ENCODE measurements at places on chromosomes 4 and X. TPM values are rescaled to one million over a fixed set of nuclear protein-coding genes. Genes with fewer than 3 reads are reported as not detected.

Gene USP26
- total RNA-seq, result not detected

DNA sequence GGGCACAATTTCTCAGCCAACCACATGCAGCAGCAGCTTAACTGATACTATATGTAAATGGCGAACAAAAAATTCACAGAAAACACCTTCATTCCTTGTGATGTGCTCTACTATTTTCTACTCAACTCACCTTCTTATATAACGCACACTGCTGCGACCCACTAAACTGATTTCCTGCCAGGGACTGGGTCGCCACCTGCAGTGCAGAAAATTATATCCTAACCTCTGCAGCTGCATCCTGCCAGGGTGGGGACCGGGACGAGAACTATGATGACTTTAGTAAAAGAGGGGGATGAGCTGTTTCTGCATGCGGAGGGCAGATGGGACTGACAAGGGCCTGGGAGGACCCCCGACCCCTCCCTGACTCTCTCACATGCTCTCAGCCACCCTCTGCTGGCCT, 27.4 kb downstream of the ABLIM2 start:
- no peaks in the 10 kb centered on the region for H3K36me3 ChIP-seq
- no peak for DNase-seq
- H3K4me1 ChIP-seq, result no peaks in the 10 kb centered on the region
- H3K27me3 ChIP-seq, result no peaks in the 10 kb centered on the region

Gene FBXL5
- total RNA-seq, result 42.4 TPM

- H3K36me3 ChIP-seq, result no peaks in the 10 kb centered on the region
- peaks cover 17% of the 10 kb centered on the region for H3K4me1 ChIP-seq
- no peak overlapping the region for H3K4me3 ChIP-seq
- no peak overlapping the region for H3K27ac ChIP-seq
These were observed 391.2 kb downstream of the ANKRD50 start for GRCh38 chr4:124321364-124321763.

Gene MAGEA1
- total RNA-seq, result 0.07 TPM

DNA sequence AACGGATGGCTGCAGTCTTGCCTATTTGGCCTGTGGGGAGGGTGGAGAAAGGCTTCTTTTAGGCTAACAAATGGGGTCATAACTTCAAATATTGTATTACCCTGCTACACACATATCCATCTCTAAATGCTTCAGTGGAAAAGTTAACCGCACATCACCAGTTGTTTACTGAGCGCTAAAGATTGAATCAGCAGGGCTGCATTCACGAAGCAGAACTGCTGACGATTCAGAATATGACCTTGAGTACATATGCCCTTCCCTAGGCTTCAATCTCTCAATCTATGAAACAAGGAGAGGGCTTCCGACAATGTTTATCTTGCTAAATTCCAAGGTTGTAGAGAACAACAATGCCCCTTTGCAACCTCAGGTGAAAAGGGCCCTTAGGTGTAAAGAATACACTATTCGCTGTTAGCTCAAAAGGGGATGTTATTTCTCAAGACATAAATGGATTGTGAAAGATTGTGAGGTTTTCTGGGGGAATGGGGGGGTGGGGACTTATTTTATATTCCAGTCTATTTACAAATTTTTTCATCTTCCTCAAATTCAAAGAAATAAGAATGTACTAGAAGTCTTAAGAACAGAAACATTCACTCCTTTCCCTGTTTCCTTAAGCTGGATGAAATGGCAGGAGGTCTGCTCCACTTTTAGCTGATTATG, 2.6 kb upstream of the ATP6AP2 start:
- H3K27ac ChIP-seq, result no peak overlapping the region
- no peaks in the 10 kb centered on the region for H3K27me3 ChIP-seq
- no peak for DNase-seq

DNA sequence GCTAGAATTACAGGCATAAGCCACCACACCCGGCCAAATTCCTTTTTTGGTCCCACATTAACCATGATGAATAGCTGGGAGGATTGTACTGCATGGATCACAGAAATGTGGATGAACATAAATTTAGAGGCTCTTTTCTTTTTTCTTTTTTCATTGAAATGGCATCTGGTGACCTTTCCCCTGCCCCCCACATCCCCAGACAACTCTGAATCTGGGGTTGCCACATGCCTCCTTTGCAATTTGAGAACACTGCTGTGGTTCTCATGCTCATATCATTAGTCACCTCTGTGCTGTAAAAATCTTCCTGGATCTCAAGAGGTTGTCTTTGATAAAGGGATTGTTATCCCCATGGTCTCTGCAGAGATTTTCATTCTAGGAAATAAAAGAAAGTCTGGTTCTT, 22.8 kb upstream of the FMR1NB start:
- peak; percentile 10 for DNase-seq
- H3K36me3 ChIP-seq, result no peaks in the 10 kb centered on the region
- H3K4me1 ChIP-seq, result no peaks in the 10 kb centered on the region
- H3K27ac ChIP-seq, result no peak overlapping the region
- no peaks in the 10 kb centered on the region for H3K27me3 ChIP-seq

Gene TMEM192
- 6.8 TPM for total RNA-seq

GRCh38 chr4:82430964-82431745, 765 bp downstream of the ENOPH1 start:
- H3K4me1 ChIP-seq, result peaks cover 25% of the 10 kb centered on the region
- no peaks in the 10 kb centered on the region for H3K27me3 ChIP-seq
- peak overlapping the region; percentile 97 for H3K4me3 ChIP-seq

- no peak overlapping the region for H3K4me3 ChIP-seq
- H3K27ac ChIP-seq, result no peak overlapping the region
- no peak for DNase-seq
- H3K4me1 ChIP-seq, result no peaks in the 10 kb centered on the region
- H3K36me3 ChIP-seq, result no peaks in the 10 kb centered on the region
These were observed 30.8 kb downstream of the RTL5 start for GRCh38 chrX:72100824-72101351.

DNA sequence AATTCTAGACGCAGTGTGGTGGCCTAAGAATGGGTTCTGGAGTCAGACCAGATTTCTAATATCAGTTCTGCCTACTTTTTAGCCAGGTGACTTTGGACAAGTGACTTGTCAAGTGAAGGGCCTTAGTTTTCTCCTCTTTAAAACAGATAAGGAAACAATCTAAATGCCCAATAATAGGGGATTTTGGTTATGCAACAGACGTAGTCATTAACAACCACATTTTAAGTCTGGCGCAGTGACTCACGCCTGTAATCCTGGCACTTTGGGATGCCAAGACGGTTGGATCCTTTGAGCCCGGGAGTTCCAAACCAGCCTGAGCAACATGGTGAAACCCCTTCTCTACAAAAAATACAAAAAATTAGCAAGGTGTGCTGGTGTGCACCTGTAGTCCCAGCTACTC, 2.1 kb upstream of the ZMYM3 start:
- H3K4me3 ChIP-seq, result no peak overlapping the region
- no peak overlapping the region for H3K27ac ChIP-seq
- H3K4me1 ChIP-seq, result peaks cover 17% of the 10 kb centered on the region
- no peaks in the 10 kb centered on the region for H3K27me3 ChIP-seq

DNA sequence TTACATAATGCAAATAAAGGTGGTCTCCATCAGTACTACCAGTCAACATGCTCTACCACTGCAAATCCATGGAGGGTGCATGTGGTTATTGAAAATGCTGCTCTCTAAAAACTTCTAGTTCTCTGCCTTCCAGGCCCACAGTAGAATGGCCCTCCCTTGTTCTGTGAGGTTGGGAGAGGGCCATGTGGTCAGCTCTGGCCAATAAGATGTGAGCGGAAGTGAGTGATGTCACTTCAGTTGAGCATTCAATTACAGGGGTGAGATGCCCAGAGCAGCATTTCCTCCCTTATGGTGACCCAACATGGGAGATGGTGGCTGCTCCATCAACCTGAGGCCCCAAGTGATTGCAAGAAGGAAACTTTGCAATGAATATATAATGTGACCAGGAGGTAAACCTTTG, 148.8 kb downstream of the CPEB2 start:
- no peak for DNase-seq
- H3K27me3 ChIP-seq, result no peaks in the 10 kb centered on the region
- H3K36me3 ChIP-seq, result no peaks in the 10 kb centered on the region
- no peak overlapping the region for H3K4me3 ChIP-seq
- no peak overlapping the region for H3K27ac ChIP-seq

Gene CT83
- total RNA-seq, result not detected

GRCh38 chr4:16663732-16664131, 234.7 kb downstream of the LDB2 start:
- DNase-seq, result no peak
- H3K27me3 ChIP-seq, result peaks cover 16% of the 10 kb centered on the region
- no peak overlapping the region for H3K27ac ChIP-seq
- 0 out of 2 replicates have a peak, but pooled peaks cover 7% of the 10 kb centered on the region for H3K4me1 ChIP-seq

Gene TGIF2LX
- total RNA-seq, result not detected

Gene TCEAL2
- total RNA-seq, result not detected

Gene CLDN22
- total RNA-seq, result not detected

GRCh38 chrX:56943264-56943663, 52.1 kb downstream of the SPIN3 start:
- H3K36me3 ChIP-seq, result no peaks in the 10 kb centered on the region
- no peak overlapping the region for H3K4me3 ChIP-seq
- no peak overlapping the region for H3K27ac ChIP-seq

DNA sequence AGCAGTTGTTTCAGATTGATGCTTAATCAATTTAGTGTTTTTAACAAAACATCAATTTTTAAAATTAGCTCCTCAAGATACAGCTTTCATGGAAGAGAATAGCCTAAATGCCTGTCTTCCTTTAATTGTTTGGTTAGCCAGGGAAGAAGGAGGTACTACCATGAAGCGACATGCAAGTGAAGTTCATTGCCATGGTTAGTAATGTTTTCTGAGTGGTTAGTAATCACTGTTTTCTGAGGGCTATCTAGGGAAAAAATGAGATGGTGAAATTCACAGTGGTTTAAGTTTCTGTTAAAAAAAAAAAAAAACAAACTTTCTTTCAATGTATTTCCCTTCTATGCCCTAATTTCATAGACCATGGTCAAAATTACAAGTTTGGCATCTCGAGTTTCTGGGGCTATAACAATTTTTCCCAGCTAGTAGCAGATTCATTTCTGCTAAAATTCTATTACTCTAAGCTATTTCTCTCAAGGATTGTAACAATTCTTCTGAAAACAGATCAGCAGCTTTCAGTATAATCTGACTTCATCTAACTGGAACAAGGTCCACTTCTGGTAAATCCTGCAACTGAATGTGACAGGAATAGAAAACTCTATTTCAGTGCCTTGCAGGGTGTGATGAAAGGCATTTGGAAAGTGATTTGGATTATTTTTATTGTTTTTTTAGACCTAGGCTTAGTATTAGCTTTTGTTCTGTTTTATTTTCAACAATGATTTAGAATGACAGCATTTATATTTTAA, 157.0 kb downstream of the PCDH18 start:
- H3K4me3 ChIP-seq, result no peak overlapping the region
- H3K36me3 ChIP-seq, result no peaks in the 10 kb centered on the region
- DNase-seq, result no peak
- H3K4me1 ChIP-seq, result no peaks in the 10 kb centered on the region
- no peak overlapping the region for H3K27ac ChIP-seq

Gene GPR50
- not detected for total RNA-seq

- no peak for DNase-seq
- H3K36me3 ChIP-seq, result no peaks in the 10 kb centered on the region
- H3K27me3 ChIP-seq, result no peaks in the 10 kb centered on the region
- H3K27ac ChIP-seq, result no peak overlapping the region
These were observed 29.6 kb upstream of the SPON2 start for GRCh38 chr4:1201851-1202525.

Gene GPR82
- not detected for total RNA-seq

DNA sequence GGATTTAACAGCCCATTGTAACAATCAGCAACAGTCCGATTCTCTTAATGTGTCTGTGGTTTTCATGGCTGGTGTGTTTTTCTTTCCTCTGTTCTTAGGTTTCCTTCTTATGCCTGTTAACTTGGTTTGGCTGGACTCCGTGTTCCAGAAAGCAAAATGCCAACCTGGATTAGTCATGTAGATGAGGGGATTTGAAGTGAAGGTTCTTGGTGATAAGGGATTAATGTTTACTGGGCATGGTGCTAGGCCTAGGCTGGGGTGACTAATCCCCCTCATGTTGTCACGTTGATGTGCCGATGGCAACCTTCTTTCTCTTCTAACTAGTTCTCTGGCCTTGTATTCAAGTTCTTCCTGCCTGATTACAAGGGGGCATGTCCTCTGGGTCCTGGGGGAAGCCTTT, 85.9 kb downstream of the REPS2 start:
- peak; percentile 19 for DNase-seq
- H3K36me3 ChIP-seq, result no peaks in the 10 kb centered on the region
- H3K4me3 ChIP-seq, result no peak overlapping the region
- H3K27ac ChIP-seq, result no peak overlapping the region

DNA sequence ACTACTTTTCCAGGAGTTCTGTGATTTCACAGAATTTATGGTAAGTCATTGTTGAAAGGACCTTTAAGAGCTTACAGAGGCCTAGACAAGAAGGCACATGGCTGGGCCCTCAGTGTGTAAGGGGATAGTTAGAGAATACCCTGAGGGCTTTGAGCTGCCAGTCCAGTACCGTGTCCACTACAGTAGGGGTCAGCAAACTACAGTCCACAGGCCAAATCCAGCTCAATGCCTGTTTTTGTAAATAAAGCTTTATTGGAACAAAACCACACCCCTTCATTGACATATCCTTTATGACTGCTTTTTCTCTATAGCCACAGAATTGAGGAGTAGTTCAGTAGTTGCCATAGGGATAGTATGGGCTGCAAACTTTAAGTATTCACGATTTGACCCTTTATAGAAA, 176.2 kb downstream of the MID1 start:
- no peak overlapping the region for H3K4me3 ChIP-seq
- H3K4me1 ChIP-seq, result peaks cover 22% of the 10 kb centered on the region
- no peaks in the 10 kb centered on the region for H3K27me3 ChIP-seq
- H3K36me3 ChIP-seq, result 0 out of 2 replicates have a peak, but pooled peaks cover under 1% of the 10 kb centered on the region

- H3K4me3 ChIP-seq, result no peak overlapping the region
- H3K36me3 ChIP-seq, result no peaks in the 10 kb centered on the region
- no peaks in the 10 kb centered on the region for H3K4me1 ChIP-seq
- H3K27ac ChIP-seq, result no peak overlapping the region
These were observed 39.3 kb downstream of the RNF212 start for GRCh38 chr4:1074077-1074476.

- H3K36me3 ChIP-seq, result no peaks in the 10 kb centered on the region
- H3K27ac ChIP-seq, result no peak overlapping the region
- H3K4me1 ChIP-seq, result no peaks in the 10 kb centered on the region
These were observed 36.9 kb downstream of the CCDC158 start for GRCh38 chr4:76384052-76384451.

Gene NRK
- 0.73 TPM for total RNA-seq

Gene SGMS2
- total RNA-seq, result 58.7 TPM
